ENCODE measurements at places on chromosomes 6 and 20.

DNA sequence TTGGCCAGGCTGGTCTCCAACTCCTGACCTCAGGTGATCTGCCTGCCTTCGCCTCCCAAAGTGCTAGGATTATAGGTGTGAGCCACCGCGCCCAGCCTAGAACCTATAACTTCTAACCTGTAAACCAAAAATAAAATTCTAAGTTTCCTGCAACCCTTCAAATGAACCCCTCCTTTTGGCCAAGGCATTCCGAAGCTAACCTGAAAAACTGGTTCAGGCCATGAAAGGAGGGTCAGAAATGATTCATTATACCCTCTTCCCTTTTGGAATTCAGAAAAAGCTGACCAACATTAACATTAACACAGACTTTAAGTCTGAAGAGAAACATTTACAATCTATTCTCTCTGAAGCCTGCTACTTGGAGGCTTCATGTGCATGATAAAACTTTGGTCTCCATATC lies 165.1 kb downstream of the TINAG start:
- DNase-seq, result no peak

DNA sequence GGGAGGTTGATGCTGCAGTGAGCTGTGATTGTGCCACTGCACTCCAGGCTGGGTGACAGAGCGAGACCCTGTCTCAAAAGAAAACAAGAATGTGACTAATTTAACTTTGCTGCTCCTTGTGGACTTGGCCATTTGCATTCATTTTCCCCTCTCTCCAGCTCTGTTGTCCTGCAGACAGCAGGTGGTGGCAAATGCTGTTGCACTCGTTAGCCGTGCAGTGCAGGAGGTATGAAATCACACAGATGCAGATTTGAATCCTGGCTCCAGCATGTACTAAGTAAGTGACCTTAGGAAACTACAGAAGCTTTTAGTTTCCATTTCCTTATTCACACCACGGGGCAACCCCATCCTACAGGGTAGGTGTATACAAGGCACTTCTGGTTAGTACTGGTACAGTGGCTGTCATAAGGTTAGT lies 9.6 kb upstream of the BEND3 start:
- DNase-seq, result no peak

DNA sequence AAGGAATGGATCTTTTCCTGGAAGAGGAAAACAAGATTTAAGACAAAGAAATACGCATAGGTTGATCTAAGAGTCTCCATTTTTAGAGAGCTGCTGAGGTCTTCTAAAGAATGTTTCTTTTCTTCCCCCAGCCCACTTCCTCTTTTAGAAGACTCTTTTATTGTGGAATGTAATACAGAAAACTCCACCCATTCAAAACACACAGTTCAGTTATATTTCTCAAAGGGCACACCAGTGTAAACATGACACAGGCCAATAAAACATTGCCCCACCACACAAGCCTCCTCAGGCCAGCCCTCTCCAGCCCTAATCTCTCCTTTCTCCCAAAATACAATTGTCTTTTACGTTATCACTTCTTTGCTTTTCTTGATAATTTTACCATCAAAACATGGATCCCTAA lies 42.8 kb downstream of the SLC35B3 start:
- DNase-seq, result no peak

DNA sequence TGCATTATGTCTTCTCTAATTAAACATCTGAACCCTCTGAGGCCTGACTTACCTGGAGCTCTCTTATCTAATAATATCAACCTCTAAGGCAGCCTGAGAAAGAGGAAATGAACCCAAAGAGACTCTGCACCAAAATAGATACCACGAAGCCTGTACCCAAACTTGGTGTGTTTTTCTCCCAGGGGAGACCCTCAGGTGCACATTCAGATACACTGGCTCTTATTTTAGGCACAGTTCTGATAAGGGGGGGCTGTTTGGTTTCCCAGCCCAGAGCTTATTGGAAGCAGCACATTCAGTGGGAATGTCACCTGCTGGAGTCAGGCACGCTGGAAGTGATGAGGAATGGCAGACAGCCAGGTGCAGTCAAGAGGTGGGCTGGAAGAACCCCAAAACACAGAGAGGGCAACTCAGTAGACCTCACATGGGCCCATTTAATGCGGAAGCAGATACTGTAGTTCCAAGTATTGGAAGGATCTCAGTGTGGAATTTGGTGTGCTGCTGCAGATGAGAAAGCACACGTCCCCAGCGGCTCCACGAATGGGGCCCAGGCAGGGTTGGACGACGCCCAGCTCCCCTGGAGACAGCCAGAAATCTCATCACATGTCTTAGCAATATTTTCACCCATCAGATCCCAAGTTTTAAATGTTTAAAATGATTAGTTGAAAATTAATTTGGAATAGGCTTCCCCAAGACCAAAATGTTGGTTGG lies 9.7 kb upstream of the CCR6 start:
- no peak for DNase-seq

DNA sequence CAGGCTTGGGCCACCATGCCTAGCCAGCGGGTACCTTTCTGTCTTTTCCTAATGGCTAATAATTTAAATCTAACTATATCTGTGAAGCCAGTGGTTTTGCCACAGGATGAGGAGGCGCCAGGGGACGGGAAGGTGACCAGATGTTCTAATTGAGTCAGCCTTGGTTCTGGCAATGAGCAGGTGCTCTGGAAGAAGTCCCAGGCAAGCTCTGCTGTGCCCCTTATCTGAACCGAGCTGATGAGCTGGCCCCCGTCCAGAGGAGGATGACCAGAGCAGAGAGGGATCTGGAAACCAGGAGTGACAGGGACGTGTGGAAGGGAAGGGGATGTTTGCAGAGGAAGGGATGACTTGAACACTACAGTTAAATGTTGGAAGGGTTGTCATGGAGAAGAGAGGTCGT lies 46.7 kb downstream of the SLC35D3 start:
- DNase-seq, result no peak

DNA sequence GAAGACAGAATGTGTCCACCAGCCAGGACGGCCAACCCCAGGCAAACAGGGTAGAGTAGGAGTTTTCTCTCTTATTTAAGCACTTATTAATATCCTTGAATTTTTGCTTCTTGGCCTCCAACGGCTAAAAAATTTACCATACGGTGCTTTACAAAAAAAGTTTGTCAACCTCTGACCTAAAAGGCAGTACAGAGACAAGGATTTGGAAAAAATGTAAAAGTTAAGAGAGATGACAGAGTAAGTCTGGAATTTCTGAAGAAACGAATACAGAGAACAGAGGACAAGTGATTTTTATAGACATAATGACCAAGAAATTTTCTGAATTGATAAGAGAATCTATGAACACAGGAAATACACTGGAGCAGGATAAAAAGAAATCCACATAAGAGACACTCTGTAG lies 10.2 kb downstream of the OSER1 start:
- DNase-seq, result no peak

- DNase-seq, result no peak
Observed at GRCh38 chr6:73064266-73064665, 161.0 kb downstream of the KHDC1L start.

DNA sequence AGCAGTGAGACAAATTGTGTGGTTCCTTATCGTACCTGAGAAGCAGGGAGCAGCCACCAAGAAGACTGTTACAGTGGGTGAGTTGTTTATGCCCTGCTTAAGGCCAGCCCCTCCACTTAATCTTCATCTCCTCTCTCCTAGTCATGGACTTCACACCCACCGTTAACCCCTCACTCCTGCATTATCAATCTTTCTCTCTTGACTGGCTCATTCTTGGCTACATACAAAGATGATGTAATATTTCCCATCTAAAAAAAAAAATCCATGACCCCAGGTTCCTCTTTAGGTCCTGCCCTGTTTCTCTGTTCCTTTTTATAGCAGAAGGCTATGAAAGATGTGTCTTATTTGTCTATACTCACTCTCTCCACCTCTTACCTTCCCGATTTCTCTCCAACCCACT lies 72.4 kb downstream of the SHLD1 start:
- DNase-seq, result no peak

DNA sequence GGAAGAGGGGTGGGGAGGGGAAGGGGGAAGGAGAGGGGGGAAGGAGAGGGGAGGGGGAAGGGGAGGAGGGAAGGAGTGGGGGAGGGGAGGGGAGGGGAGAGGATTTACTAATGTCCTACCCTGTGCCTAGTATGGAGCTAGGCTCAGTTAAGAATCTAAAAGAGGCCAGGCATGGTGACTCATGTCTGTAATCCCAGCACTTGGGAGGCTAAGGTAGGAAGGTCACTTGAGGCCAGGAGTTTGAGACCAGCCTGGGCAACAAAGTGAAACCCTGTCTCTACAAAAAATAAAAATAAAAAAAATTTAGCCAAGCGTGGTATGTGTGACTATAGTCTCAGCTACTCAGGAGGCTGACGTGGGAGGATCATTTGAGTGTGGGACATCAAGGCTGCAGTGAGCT lies 13.0 kb downstream of the UBE2J1 start:
- no peak for DNase-seq

DNA sequence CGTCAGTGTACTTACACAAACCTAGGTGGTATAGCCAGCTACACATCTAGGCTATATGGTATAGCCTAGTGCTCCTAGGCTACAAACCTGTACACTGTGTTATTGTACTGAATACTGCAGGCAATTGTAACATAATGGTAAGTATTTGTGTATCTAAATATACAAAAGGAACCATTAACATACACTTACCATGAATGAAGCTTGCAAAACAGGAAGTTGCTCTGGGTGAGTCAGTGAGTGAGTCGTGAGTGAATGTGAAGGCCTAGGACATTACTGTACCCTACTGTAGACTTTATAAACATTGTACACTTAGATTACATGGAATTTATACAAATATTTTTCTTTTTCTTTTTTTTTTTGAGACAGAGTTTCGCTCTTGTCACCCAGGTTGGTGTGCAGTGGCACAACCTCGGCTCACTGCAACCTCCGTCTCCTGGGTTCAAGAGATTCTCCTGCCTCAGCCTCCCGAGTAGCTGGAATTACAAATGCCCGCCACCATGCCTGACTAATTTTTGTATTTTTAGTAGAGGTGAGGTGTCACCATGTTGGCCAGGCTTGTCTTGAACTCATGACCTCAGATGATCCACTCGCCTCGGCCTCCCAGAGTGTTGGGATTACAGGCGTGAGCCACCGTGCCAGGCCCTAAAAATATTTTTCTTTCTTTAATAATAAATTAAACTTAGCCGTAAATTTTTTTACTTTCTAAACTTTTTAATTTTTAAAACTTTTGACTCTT lies 15.4 kb upstream of the KIAA1755 start:
- DNase-seq, result no peak

DNA sequence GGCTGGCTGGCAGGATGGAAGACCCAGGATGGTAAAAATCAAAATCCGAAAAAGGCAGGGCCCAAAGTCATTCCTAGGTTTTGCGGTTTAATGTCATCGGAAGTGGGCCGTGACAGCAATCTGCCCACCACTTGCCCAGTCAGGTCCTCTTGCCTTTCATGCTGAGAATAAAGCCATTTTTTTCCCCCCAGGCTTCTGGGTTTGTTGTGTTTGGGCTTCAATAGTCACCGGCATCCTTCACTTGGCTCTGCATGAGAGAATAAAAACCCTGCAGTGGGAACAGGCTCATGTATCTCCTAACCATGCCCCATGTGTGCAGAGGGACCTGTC lies 56.1 kb downstream of the MEP1A start:
- DNase-seq, result no peak

DNA sequence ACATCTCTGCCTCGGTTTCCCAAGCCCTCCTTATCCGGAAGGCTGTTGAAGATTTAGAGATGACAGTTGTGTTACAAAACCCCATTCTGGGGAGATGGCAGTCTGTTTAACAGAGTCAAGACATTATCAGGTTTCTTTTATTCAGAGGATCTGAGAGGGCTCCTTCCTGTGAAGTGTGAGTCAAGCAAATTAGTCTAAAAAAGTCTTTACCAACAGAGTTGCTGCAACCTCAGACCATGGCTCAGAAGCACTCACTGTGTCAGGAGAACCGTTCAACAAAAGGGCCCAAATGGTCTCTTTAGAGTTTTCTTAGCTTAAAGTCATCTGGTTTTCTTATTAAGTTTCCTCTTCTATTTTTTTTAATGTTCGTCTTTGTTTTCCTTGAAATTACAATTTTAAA lies 717.8 kb downstream of the EPM2A start:
- DNase-seq, result no peak

GRCh38 chr6:52511572-52512151 lies 65.2 kb downstream of the TRAM2 start:
- no peak for DNase-seq

DNA sequence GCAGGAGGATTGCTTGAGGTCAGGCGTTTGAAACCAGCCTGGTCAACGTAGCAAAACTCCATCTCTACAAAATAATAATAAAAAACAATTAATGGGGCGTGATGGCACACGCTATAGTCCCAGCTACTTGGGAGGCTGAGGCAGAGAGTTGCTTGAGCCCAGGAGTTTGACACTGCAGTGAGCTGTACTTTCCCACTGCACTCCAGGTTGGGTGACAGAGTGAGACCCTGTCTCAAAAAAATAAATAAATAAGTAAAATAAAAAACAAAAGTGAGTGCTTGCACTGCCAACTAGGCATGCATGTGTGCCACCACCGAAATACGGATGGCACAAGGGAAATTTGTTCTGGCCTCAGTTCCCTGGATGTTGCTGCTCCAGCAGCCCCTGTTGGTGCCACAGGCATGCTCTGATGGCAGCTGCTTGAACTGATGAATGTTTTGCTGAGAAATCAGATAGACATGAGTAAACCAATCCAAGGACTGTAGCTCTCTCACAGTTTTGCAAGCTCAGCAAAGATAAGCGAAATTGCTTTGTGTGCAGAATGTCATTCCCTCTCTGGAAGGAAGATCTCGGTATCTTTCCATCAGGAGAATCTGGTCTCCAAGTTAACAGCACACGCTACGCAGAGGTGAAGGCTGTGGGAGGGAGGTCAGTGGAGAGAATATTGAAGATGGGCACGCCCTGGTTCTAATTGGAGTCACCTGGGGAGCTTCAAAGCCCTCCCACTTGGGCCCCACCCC lies 188.0 kb upstream of the SLC24A3 start:
- no peak for DNase-seq

GRCh38 chr6:56040889-56041301 lies 165.5 kb upstream of the BMP5 start:
- DNase-seq, result peak; percentile 15

- DNase-seq, result no peak
Observed at GRCh38 chr6:105600336-105601260, 197.7 kb upstream of the PREP start.

GRCh38 chr6:153340568-153340967 lies 209.5 kb upstream of the RGS17 start:
- DNase-seq, result no peak

DNA sequence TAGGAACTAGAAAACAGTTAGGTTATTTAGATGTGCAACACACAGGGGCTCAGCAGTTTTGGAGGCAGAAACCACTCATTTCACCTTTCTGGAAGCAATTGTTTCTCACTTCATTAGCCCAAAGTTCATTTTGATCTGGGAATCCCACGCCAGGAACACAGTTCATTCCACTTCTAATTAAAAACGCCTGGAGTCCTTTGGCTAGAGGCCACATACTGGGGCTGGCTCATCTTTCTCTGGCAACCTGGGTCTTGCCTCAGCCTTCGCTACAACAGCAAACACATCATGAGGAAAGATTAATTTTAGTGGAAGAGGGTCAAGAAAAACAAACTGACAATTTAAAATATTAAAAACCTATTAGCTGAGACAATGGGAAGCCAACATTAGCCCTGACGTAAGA lies 69.7 kb downstream of the RFPL4B start:
- peak; percentile 67 for DNase-seq

- DNase-seq, result peak; percentile 94
Observed at GRCh38 chr6:159716247-159717096, 10.8 kb upstream of the WTAP start.

Data from AG08395 (cell line).